A549 (cell line): ENCODE measurements at places on chromosomes 3 and 15.
A peak's percentile ranks its signal among the peaks of the same experiment; 100 is the strongest.

DNA sequence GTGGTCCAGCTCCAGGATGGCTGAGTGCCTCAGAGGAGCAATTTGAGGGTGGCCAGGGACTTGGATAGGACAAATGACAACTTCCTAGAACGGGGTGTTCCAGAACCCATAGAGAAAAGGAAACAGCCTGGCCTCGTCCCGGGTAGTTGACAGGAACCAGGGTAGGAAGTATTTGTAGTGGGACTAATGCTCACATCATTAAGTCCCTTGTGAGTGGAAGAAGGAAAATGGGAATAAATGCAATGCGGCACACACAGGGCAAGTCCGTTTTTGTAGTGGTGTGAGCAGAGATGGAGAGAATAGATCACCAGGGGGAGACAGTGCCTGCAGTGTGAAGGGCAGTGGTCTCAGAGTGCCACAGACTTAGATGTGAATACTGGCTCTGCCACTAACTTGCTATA lies 19.6 kb downstream of the TIMP4 start:
- peak; percentile 43 for DNase-seq

DNA sequence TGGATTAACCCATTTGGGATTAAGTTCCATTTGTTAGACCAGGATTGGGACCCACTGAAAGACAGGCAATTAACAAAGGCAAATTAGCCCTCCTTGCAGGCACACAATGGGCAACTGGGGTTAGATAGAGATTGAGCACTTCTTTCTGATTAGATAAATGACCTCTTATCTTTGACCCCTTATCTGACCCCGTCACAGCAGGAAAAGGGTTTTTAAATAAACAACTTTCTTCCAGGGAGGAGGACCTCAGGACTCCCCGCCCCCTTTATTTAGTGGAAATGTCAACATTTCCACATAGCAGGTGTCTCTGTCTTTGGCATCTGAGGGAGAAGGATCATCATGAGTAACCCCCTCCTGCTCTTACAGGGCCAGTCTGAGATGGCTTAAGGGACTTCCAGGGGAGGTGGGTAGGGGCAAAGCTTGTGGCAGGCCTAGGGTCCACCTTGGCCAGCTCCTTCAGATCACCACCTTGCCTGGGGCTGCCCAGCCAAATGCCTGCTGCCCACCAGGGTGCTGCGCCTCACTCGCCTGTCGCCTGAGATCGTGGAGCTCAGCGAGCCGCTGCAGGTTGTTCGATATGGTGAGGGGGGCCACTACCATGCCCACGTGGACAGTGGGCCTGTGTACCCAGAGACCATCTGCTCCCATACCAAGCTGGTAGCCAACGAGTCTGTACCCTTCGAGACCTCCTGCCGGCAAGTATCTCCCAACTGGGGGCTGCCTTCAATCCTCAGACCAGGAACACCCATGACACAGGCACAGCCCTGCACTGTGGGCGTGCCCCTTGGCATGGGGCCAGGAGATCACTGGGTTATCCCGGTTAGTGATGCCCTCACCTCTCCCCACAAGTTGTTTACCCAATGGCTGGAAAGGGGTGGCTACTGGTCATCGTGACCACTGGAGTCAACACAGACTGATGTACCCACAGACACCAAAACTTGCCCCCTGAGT lies 2.6 kb upstream of the WDR6 start:
- DNase-seq, result no peak

DNA sequence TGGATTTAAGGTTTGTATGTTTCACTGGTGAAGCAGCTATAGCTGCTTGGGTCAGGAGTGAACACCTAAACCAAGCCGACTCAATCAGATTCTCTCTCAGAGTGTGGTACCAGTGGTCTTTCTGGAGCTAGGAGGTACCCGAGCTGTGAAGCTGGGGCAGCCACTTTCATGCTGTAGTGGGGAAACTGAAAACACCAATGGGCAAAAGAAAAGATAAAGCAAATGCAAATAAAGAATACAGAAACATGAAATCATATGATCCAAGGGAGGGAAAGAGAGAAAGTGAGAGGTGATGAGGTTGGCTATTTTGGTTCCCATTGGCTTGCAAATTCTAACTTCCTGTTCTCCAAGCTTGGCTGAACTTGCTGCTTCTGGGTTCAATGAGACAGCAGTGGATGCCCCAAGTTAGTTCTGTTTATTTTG lies 212.3 kb upstream of the CFAP20DC start:
- no peak for DNase-seq

GRCh38 chr3:134279466-134279865 lies 28.8 kb upstream of the RYK start:
- no peak for DNase-seq

DNA sequence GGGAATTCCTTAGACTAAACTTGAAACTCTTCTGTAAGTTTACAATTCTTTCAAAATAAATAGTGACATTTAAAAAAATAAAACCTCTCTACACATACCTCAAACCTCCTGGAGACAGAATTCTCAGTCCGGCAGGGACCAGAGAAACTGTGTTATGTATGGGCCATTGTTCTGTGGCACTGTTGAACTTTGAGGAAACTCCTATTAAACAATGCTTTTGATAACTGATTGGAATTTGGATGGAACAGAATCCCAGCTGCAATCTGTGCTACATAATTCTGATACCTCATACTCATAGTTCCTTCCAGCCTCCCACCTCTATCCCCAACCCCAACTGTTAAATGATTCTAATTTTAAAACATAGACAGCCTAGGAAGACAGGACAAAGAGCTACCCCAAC lies 85.0 kb downstream of the TM4SF4 start:
- DNase-seq, result no peak

- no peak for DNase-seq
Measured at GRCh38 chr3:196326936-196327335, 8.9 kb upstream of the DYNLT2B start.

DNA sequence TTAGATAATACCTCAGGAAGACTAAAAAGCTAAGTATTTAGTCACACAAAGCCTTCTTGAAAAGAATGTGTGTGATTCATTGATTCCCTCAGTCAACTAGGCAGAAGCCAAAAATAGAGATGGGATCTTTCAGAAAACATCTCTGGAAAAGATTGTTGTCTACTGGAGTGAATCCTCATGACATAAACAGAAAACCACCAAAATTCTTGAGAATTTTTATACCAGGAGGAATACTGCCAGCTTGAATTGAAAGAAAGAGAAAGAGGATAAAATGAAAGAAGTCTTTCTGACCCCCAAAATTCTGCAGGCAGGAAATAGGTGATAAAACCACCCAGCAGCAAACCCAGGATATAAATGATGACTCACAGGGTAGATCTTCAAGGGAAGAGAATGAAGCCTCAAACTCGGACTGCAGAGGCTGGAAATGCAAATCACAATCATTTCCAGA lies 363.1 kb upstream of the PLSCR5 start:
- DNase-seq, result no peak

- no peak for DNase-seq
Measured at GRCh38 chr3:191074511-191074910, 124.5 kb upstream of the OSTN start.

DNA sequence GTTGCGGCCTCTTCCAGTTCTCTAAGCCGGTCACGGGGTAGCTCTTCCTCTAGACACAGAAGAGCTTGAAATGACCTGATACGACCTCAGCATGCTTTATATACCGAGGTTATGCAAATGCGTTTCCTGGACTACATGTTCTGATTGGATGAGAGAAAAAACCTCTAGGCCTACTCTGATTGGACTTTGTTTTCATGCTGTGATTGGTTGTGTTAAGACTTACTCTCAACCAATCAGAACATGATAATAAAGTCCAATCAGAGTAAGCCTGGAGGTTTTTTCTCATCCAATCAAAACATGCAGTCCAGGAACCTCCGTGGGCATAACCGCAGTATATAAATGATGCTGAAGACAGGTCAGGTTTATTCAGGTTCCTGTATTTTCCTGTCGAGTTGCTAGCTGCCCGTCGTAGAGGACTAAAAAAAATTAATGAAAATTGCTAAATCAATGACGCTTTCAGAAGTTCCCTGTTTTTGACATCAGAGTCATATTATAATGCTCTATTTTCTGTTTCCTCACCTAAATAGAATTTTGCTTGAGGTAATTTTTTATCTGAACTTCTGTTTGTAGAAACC lies 177.4 kb downstream of the POTEB3 start:
- peak; percentile 39 for DNase-seq

- no peak for DNase-seq
Measured at GRCh38 chr3:45870099-45870498, 16.2 kb upstream of the CCR9 start.

DNA sequence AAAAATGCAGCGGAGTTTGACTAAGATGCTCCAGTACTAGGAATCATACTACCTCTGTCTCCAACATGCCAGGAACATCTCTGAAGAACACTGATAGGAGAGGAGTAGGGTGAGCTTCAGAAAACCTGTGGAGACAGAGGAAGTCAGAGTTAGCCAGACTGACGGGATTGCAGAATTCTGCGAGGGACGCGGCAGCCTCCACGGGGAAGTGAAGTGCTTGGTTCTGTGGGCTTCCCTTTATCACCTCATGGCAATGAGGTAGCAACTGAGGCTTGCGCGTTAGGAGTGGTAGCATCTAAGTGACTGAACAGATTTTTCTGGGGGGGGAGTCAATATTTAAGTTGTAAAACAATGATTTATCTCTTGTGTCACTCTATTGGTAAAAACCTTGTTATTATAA lies 226.3 kb downstream of the MCTP2 start:
- no peak for DNase-seq

GRCh38 chr3:161264852-161265251 lies 43.7 kb downstream of the NMD3 start:
- DNase-seq, result no peak

- DNase-seq, result no peak
Measured at GRCh38 chr15:67104510-67104909, 39.1 kb downstream of the SMAD3 start.

- no peak for DNase-seq
Measured at GRCh38 chr3:195007151-195007550, 263.8 kb downstream of the XXYLT1 start.

- DNase-seq, result no peak
Measured at GRCh38 chr3:71972031-71972430, 187.1 kb upstream of the PROK2 start.

DNA sequence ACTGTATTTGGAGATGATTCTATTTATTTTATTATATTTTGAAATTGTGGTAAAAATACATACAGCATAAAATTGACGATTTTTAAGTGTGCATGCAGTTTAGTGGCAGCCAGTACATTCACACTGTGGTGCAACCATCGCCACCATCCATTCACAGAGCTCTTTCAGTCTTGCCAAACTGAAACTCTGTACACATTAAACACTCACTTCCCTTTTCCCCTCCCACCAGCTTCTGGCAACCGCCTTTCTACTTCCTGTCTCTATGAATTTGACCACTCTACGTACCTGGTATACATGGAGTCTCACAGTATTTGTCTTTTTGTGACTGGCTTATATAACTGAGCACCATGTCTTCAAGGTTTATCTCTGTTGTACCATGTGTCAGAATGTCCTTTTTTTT lies 303.3 kb upstream of the ATP10A start:
- DNase-seq, result no peak

GRCh38 chr3:176939022-176939817 lies 258.1 kb downstream of the TBL1XR1 start:
- DNase-seq, result peak; percentile 43

GRCh38 chr3:195800240-195800639 lies 11.5 kb downstream of the MUC4 start:
- no peak for DNase-seq

- no peak for DNase-seq
Measured at GRCh38 chr3:111200027-111200426, 128.4 kb downstream of the NECTIN3 start.

DNA sequence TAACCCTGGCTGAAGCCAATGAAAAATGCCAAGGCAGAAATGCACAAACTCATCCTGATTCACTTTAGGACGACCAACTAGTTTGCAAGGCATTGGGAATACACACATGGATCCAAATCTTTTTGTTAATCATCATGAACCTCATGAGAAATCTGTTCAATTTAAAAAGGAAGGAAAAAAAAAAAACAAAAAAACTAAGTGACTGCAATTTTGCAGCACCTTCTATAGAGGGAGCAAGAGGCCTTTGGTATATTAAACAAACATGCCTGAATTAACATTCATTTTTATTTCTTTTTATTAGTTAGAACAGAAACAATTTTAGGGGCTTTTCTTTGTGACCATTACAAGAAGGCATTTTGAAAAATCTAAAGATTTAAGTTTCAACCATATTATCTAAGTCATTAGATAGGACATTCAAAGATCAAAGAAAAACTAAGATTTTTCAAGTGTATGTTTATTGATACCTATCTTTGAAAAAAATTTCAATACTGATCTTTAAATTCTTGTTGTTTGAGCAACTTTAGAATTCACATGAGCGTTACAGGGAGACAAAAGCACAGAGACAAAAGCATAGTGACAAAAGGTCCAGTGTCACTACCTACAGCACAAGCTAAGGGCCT lies 182.4 kb downstream of the CBLB start:
- DNase-seq, result peak; percentile 16

- DNase-seq, result no peak
Measured at GRCh38 chr3:44632193-44632592, 7.4 kb downstream of the ZNF197 start.

DNA sequence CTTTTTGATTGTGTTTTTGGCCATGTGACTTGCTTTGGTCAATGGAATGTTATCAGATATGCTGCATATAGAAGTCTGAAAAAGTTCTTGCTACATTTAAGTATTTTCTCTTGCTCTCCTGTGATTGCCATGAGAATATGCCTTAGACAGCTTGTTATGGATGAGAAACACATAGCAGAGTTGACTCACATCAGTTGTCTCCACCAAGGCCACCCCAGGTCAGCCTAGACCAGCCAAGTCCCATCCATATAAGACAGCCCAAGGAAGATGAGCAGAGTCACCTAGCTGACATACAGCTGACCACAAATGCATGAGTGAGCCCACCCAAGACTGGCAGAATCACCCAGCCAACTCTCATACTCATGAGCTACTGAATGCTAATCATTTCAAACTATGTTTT lies 153.0 kb downstream of the THRB start:
- DNase-seq, result no peak

GRCh38 chr15:47961401-47962090 lies 159.2 kb upstream of the SLC24A5 start:
- no peak for DNase-seq

DNA sequence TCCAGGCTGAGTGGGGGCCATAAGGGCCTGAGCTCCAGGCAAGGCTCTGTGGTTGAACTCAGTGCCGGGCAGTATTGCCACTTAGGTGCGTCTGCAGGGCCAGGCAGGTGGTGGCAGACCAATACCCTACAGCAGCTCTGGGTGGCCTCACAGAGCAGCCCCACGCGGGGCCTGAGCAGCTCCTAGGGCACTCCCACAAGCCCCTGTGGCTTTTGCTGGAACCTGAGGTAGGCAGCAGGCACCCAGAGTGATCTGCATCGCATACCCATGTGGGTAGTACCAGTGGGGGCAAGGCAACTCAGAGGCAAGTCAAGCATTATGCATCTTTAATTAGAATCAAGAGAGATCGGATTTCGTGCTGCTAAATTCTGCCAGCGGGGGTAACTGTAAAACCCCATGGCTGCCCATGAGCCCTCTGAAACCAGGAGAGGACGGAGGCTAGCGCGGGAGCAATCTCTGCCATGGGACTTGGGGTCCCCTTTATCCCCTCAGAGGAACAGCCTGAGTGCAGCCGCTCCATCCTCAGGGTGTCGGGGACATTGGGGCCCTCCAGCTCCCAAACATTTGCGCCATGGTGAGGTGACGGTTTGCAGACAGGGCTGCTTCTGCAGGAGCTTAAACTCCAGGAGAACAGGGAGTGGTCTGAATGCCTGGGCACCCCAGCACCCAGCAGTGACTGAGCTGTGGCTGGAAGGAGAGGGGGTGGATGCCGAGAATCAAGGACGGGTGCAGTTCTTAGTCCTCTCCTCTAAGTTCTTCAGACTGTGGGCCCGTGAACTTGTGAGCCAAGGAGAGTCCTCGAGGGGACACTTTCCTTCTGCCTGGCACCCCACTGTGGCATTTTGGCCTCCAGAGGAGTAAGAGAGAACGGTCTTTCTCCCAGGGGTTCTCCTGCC lies 62.4 kb upstream of the PCSK6 start:
- no peak for DNase-seq
